ENCODE measurements at places on chromosomes 12 and 14.

DNA sequence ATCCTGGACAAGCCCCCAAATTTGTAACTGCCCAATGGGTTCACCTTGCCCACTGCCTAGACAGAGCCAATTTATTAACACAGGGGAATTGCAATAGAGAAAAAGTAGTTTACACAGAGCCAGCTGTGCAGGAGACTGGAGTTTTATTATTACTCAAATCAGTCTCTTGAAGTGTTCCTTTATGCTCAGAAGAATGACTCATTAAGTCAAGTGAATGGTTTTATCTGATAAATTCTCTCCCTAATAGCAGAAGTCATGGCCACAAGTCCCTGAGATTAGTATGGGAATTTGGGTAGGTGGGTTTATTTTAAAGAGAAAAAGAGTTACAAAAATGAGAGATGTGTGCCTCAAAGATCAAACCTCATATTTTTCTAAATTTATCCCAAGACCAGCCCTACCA lies 122.8 kb upstream of the NUDT4 start:
- no peak for DNase-seq

GRCh38 chr12:12505544-12506495 lies 56.8 kb downstream of the DUSP16 start:
- no peak for DNase-seq

DNA sequence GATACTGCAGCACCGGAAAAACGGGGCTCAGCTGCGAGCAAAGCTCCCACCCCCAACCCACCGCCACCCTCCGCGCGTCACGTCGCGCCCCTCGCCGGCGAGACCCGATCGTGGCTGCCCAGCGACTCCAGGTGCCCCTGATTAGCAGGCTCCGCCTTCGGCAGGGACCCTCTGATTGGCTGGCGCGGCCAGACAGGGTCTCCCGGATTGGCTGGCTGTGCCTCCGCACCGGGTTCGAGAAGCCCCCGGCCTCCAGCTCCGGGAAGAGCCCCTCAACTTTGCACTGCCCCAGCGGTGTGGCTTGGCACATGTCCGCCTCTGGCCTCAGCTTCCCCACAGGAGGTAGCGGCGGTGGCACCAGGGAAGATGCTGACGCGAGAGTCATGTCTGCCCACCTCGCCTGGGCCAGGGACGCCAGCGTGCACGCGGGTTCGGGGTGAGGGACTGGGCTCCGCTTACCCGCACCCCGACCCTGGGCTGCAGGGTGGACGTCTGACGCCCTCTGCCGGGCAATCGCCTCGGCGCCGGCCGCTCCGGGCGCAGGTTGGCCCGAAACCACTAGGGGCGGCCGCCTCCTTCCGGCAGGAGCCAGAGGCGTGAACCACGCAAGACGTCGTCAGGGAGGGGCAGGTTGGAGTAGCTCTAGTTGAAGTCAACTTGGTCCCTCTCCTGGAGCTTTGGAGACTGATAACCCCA lies 498 bp upstream of the RHOF start:
- no peak for DNase-seq

GRCh38 chr12:109697877-109698468 lies 15.7 kb upstream of the FAM222A start:
- DNase-seq, result no peak

- no peak for DNase-seq
These were observed 120.1 kb downstream of the SMOC1 start for GRCh38 chr14:69999261-69999674.

GRCh38 chr14:99209409-99209808 lies 62.6 kb downstream of the BCL11B start:
- no peak for DNase-seq

GRCh38 chr12:93149229-93149628 lies 220.1 kb upstream of the EEA1 start:
- no peak for DNase-seq

DNA sequence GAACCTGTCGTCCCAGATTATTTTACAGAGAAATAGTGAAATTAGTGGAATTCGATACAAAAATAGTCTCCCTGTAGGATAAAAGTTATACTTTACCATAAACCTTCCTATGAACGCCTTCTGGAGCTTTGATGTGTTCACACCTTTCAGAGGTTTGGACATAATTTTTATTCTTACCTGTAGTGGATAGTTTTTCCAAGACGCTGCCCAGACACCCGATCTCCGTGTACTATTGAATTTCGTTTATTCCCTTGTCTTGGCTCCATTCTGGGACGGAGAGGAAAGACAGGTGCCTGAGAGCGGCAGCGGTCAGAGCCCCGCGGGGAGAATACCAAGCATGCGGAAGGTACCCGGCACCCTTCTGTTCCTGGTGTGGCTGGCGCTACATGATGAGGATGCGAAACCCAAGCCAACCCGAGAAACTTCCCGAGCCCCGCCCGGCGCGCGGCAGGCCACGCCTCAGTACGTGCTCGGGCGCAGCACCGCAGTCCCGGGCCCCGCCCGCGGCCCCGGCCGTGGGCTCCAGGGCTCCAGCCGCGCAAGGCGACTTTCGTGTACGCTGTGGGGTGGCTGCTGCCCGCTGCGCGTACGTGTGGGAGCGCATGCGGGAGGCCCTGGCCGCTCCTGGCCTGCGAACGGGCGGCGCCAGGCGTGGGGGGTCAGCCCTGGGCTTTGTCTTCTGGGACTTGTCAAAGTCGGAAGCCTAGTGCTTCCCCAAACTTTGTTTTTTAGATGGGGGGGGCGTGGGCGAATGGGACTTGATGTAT lies 11.3 kb upstream of the SNAPC1 start:
- no peak for DNase-seq

DNA sequence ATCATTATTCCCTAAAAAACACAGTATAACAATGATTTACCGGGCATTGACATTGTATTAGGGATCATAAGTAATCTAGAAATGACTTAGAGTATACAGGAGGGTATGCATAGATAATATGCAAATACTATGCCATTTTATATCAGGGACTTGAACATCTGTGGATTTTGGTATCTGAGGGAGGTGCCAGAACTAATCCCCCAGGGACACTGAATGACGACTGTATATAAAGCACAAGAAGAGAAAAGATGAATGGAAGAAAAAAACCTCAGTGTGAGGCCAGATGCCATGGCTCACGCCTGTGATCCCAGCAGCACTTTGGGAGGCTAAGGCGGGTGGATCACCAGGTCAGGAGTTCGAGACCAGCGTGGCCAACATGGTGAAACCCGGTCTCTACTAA lies 25.5 kb upstream of the COX6A1 start:
- no peak for DNase-seq

GRCh38 chr14:42222924-42223471 lies 616.3 kb downstream of the LRFN5 start:
- peak; percentile 89 for DNase-seq

DNA sequence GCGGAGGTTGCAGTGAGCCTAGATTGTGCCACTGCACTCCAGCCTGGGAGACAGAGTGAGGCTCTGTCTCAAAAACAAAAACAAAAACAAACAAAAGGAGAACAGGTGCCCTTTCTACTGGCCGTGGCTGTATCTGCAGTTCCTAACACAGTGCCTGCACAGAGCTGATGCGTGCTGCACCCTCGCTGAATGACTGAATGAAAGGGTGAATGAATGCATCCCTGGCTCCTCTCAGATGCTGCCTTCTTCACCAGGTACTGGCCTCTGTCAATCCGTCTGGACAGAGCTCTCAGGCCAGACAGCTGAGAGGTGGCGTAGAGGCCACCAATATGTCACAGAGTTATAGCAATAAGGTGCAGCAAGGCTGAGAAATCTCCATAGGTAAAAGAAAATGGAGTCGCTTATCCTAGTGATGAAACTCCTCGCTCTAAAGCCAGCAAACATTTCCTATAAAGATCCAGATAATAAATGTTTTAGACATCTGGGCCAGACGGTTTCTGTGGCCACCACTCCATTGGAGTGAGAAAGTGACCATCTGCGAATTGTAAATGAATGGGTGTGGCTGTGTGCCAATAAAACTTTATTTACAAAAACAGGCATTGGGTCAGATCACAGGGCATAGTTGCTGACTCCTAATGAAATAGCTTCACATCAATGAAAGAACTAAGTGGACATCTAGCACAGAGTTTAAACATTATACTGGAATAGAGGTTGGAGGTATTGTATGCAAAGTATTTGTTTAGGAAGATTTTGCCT lies 15.9 kb upstream of the FZD10 start:
- no peak for DNase-seq

DNA sequence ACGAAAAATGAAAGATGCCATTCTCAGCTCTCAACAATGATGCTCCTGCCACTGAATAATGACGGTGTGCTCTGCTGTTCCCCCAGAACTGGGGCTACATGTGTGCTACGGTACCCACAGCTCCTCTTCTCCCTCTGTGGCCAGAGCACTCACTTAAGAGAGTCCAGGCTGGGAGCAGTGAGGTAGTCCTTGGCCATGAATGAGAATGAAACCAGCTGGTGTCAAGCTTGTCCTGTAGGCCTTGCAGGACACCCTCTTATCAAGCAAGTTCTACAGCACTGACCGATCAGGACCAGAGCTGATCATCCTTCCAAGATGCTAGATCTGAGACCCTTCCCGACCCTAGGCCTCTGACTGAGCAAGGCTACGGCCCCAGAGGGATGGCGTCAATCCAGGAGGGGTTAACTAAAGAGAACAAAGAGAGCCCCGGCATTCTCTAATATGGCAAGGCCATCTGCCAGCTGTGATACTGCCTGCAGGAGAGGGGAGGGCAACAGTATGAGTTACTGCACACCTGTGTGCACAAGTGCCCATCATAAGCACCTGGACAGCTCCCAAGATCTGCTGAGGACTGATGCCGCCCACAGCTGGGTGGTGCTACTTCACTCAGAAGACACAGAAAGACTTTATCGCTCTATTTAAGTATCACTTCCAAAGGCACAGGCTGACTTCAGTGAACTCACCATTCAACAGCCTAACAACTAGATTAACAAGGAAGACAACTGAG lies 30.5 kb downstream of the APPL2 start:
- no peak for DNase-seq

DNA sequence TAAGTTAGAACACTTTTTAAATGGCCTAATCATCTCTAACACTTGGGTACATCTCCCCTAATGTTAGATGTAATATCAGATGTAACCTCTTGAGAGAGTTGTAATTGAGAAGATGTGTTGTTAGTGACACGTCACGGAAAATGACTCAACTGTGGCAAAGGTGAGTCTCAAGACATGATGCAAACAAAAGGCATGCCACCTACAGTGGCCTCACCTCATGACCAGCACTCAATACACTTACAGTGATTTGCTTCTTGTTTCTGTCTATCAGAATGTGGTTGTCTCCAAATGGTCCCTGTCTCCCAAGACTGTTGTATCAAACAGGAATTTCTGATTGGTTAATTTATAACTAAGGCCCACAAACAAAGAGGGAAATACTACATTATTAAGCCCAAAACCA lies 91.2 kb downstream of the SLC25A21 start:
- no peak for DNase-seq

- DNase-seq, result no peak
These were observed 1.9 kb upstream of the KRT79 start for GRCh38 chr12:52836042-52836466.

DNA sequence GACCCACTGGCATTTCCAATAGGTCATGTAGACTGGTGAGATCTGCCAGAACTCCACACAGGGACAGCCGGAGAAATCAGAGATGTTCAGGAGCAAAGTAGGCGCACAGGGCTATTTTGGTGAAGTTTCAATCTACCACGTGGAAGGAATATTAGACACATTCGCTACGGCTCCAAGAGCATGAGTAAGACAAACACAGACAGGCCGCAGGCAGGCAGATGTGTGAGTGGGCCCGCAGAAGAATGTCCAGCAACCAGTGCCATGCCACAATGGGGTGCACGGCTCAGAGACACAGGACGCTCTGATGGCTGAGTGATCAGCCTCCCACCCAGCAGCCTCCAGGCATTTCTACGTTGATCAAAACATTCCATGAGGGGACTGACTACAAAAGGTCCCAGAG lies 10.4 kb downstream of the SLC15A4 start:
- DNase-seq, result no peak

DNA sequence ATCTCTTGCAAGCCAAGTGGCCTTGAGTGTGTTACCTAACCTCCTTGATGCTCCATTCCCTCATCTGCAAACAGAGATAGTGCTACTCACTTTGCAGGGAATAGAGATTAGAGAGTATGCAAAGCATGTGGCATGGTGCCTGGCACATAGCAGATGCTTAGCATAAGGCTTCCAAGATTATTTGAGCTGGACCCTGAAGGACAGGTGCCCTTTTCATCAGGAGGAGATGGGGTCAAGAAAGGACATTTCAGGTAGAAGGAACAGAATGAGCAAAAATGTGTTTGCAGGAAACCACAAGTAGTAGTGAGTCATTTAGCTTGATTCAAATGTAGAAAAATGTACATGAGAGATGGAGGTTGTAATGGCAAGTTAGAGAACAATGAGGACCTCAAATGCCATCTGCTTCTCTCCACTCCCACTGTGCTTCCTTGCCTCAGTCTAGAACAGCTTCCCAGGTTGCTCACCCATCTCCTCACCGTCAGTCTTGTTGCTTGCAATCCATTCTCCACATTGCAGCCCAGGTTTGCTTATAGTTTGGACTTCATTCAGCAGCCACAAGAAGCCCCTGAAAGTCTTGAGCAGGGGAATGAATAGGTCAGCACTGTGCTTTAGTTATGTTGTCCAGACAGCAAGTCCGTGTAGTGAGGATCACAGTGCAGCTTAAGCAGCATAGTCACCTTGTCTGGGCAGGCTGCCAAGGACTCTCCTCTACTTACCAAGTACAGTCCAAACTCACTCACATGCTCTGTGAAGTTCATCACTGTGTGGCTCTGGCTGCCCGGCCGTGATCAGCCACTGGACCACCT lies 536.3 kb upstream of the CCDC196 start:
- DNase-seq, result no peak

DNA sequence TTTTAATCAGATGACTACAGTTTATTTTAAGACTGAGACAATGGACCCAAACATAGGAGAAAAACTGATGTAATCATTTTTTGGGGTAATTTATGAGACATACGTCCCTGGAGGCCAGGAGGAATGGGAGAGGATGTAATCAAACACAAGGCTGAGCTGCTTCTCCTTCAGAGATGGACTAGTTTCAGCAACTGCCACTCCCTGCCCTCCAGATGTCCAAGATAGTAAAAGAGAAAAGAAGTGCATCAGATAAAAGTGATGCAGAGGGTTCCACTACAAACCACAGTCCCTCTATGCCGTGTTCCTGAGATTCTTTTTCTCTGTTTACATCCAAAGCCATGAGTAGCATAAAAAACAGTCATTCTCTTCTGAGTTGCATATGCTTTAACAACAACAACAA lies 101.1 kb downstream of the DACT1 start:
- DNase-seq, result no peak

DNA sequence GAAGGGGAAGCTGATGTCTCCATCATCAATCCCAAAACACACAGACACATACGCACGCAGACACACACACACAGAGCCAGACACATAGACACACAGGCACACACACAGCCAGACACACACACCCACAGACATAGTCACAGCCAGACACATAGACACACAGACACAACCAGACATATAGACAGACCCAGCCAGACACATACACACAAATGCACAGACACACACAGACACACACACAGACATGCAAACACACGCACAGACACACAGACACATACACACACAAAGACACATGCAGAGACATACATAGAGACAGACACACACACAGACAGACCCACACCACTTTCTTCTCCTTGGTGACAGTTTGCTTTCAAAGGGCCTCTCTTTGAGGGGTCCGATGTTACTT lies 6.3 kb downstream of the CCDC197 start:
- no peak for DNase-seq

GRCh38 chr12:49092086-49092815 lies 2.4 kb downstream of the DHH start:
- no peak for DNase-seq
